GM19239 (cell line): ENCODE measurements at places on chromosomes 13 and 19.

DNA sequence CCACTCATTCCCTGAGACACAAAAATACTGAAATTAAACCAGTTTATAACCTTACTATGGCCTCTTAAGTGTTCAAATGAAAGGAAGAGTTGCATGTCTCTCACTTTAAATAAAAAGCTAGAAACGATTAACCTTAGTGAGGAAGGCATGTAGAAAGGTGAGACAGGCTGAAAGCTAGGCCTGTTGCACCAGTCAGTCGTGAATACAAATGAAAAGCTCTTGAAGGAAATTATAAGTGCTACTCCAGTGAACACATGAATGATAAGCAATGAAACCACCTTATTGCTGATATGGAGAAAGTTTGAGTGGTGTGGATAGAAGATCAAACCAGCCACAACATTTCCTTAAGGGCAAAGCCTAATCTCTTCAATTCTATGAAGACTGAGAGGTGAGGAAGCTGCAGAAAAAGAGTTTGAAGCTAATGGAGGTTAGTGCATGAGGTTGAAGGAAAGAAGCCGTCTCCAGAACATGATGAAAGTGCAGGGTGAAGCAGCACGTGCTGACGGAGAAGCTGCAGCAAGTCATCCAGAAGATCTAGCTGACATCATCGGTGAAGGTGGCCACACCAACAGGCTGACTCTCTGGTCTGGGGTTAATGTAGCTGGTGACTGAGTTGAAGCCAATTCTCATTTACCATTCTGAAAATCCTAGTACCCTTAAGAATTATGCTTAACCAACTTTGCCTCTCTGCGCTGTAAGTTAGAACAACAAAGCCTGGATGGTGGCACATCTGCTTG lies 94.5 kb upstream of the TEX29 start:
- no peak for DNase-seq

GRCh38 chr19:16650821-16651220 lies 9.1 kb downstream of the SMIM7 start:
- DNase-seq: no peak

DNA sequence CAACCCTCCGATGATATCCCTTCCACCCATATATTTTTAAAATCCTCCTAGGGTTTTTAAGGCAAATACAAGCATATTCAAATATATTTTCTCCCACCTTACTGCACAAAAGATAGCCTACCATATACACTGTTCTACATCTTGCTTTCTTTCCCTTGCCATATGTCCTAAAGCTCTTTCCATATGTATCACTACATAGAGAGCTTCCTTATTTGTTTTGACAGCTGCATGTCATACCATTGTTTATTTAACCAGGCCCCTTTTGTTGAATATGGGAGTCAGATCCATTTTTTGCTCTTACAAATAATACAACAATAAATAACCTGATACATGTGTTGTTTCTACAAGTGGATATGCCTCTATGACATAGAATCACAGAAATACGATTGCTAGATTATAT lies 32.8 kb upstream of the WDFY2 start:
- DNase-seq: no peak

- DNase-seq: no peak
Observed at GRCh38 chr13:109516186-109516585, 270.2 kb downstream of the IRS2 start.

GRCh38 chr13:40897053-40897452 lies 107.6 kb downstream of the SLC25A15 start:
- DNase-seq: no peak
